ENCODE measurements at places on chromosomes 12 and 14.
A peak's percentile ranks its signal among the peaks of the same experiment; 100 is the strongest.

DNA sequence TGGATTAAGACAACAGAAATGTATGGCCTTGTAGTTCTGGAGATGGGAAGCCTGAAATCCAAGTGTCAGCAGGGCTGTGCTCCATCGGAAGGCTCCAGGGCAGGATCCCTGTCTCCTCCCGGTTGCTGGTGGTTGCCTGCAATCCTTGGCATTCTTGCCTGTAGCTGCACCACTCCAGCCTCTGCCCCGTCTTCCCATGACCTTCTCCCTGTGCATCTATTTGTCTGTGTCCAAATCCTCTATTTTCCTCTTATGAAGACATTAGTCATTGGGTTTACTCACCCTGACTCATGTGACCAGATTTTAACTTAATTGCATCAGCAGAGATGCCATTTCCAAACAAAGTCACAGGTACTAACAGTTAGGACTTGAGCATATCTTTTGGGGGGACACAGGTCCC is 15.1 kb downstream of the TUNAR start:
- no peak for DNase-seq

DNA sequence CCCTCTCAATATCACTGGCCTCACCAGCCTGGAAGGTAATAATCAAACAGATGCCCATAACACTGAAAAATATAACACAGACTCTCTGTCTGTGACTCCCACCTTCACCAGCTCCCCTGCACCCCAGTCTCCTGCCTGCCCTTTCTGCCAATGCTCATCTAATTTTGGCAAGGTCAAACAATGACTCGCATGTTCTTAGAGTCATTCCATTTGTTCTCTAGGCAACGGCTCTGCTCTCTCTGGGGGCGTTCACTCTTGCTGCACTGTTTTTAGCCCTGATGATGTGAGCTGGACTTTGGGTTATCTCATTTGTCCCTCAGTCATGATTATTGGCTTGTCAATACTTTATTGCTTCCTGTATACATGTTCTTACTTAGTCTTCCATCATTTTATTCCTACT is 691.8 kb downstream of the FLRT2 start:
- no peak for DNase-seq

DNA sequence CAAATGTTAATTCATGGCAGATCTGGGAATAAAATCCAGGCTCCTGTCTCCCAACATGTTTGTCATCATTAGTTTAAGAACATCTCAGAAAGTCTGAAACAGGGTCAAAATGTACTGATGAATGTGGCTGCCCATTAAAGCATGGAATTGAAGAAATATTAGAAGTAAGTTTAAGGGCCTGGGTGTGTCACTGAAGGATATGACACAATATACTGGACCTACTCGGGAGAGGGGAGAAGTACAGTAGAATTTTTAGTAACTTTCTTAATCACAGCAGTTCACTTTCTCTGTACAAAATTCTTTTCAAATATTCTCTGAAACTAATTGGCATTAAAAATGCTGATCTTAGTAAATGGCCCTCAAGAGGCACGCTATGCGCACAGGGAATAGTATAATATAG is 185.5 kb downstream of the ETV6 start:
- DNase-seq = no peak

DNA sequence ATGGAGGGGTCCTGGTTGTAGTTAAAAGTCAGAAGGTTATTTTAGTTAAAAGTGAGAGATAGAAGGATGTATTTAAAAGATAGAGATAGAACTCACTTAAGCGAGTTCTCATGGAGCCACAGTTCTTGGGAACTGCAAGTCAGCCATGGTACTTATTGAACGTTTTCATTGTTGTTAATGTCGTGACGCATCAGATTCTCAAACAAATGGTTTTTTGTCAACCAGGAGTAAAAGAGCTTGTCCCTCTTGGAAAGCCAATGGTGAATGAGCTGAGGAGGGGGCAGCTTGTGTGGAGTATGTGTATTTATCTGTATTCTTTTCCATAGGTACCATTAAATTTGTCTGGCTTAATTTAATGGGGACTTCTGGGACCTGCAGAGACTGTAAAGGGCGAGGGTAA is 68.6 kb downstream of the FIGNL2 start:
- no peak for DNase-seq

- DNase-seq = no peak
Observed at GRCh38 chr12:71162832-71163763, 5.3 kb upstream of the TSPAN8 start.

GRCh38 chr12:110555577-110556406 is 27.3 kb downstream of the PPTC7 start:
- no peak for DNase-seq

- no peak for DNase-seq
Observed at GRCh38 chr14:56805992-56806727, 4.1 kb downstream of the OTX2 start.

DNA sequence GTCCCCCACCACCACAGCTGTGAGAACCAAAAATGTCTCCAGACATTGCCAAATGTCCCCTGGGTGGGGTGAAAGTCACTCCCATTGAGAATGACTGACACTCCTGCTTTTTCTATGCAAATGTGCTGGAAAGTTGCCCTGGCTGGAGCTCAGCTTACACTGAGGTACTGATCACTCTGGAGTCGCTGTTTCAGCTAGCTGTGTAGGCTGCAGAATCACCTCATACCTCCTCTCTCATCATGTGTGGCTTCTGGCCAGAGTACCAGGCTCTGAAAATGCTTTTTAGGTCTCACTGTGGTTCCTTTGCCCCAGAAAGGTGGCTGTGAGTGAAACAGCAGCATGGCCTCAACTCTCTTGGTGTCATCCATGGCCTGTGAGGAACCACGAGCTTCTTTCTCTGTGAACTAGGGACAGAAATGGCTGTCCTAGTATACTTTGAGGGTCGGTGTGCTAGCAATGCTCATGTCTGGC is 414.4 kb downstream of the DPF3 start:
- DNase-seq = no peak

GRCh38 chr14:85063747-85064146 is 466.2 kb upstream of the FLRT2 start:
- no peak for DNase-seq

DNA sequence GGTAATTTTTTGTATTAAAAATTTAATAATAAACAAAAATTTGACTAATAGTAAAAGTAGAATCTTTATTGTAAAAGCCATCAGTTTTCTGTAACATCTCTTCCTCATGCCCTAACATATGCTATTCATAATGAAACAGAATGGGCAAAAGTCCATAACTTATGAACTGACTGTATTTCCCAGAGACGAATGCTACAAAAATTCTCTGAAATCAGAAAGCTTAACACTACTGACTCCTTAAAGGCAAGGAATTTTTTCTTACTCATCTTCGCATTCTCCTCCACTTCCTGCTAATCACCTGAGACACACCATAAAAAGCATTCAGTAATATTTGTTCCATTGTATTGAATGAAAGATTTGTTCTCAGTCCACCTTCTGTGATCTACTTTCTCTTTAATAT is 17.6 kb downstream of the MON2 start:
- DNase-seq = no peak

GRCh38 chr12:22046090-22046967 is at the start of gene CMAS:
CMAS (plus strand) TSS chr12:22046218; CDS start chr12:22046304, 86 bp downstream.
- DNase-seq = peak; percentile 76

GRCh38 chr12:53543539-53543938 is 36.3 kb upstream of the NPFF start:
- DNase-seq = peak; percentile 49

DNA sequence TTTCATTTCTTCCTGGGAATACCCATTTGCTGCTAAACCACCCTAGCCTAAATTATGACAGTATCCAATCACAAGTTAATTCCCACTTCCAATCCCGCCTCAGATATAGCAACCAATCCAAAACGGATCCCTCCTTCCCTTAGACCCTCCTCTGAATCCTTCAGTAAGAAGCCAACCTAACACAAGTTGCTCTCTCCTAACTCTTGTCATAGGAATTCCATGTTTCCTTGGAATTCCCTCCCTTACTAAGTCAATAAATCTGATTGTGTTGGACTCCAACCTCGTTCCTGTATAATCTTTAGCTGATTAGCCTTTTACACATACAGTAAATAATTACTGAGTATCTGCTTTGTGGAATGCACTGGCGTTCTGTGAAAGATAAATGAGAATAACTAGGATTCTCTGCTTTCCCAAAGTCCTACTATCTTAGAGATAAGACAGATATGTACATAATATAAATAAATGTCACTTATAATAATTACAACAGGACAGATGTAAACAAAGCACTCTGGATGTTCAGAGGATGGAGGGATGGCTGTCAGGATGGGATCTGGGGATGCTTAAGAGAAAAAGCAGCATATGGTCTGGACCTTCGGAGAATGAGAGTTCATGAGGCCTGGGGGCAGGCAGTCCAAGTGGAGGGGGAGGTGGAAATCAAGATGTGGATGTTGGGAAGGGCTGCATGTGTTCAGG is 185.8 kb upstream of the SOX5 start:
- DNase-seq = no peak

GRCh38 chr12:57171668-57172067 is 24.2 kb upstream of the LRP1-AS start:
- no peak for DNase-seq

GRCh38 chr14:45194964-45195363 is 58.0 kb downstream of the MIS18BP1 start:
- DNase-seq = no peak

- no peak for DNase-seq
Observed at GRCh38 chr12:19759227-19759626, 319.9 kb downstream of the AEBP2 start.

GRCh38 chr14:37597538-37597913 is 2.1 kb downstream of the TTC6 start:
- no peak for DNase-seq

DNA sequence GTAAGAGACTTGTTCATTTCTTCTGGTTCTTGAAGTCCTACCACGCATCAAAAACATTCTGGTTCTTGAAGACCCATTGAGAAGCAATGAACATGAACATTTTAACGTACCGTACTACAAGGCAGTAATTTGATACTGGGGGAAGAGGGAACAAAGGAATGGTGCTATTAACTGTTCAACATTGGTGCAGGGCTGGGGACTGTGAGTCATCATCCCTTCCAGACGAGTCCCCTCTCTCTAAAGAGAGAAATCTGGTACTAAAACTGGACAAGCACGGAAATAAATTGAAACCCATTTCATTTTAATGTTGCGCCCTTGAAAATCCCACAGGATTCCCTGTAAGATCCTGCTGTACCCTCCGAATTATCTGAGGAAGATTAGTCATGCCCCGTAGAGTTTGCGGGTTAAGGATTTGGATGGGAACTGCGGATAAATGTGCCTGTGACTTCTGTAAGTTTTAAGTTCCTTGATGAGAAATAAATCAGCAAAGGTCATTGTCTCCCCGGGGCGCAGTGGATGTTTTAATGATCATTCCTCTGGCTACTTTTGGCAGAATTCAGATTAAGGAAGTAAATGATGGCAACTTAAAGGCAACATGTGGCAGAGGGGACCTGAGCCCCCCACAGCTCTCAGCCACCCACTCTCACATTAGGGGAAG is 78.6 kb downstream of the KCNK13 start:
- DNase-seq = no peak

DNA sequence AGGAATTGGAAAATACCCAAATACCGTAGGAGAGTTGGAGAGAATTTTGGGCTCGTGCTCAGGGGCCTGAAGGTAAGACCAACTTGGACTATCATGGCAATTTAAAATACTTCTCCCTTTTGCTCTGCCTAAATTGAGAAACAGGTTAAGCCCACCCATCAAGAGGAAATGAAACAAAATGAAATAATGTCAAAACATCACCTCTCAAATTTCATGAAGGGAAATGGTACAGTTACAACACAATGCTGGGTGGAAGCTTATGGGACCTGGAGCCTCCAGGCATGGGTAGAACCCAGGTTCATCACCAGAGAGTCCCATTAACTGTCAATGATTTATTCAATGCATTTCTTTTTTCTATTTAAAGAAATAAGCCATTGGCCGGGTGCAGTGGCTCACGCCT is 33.7 kb downstream of the FOS start:
- no peak for DNase-seq

- no peak for DNase-seq
Observed at GRCh38 chr12:122159882-122160281, 14.1 kb downstream of the IL31 start.

GRCh38 chr12:23948291-23948690 is 1.2 kb downstream of the SOX5 start:
- DNase-seq = no peak

DNA sequence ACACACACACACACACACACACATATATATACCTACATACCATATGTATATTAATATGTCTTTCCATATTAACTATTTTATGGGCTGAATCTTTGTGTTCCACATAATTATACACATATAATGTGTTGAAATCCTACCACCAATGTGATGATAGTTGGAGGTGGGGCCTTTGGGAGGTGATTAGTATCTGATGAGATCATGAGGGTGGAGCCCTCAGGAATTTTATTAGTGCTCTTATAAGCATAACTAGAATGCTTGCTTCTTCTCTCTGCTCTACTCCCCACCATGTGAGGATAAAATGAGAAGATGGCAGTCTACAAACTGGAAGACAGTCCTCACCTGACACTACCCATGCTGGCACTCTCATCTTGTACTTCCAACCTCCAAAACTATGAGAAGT is 1193.5 kb upstream of the FLRT2 start:
- DNase-seq = no peak

DNA sequence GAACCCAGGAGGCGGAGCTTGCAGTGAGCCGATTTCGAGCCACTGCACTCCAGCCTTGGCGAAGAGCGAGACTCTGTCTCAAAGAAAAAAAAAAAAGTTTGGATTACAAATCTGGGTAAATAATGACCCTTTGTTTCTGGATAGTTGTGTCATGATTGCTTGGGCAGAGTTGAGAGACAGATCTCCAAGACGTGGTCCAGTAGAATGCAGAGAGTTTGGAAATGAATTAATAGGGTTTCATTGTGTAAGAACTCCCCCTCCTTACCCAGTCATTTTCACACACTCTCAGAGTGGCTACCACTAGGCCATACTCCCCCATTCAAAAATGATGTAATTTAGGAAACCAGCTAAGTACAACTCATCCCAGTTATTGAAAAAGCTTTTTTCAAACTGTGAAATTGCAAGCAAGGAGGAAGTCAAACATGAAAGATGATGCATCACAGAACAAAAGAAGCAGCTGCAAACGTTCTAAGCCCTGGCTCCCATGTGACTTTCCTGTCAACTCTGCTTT is 1331.9 kb downstream of the AACS start:
- no peak for DNase-seq

DNA sequence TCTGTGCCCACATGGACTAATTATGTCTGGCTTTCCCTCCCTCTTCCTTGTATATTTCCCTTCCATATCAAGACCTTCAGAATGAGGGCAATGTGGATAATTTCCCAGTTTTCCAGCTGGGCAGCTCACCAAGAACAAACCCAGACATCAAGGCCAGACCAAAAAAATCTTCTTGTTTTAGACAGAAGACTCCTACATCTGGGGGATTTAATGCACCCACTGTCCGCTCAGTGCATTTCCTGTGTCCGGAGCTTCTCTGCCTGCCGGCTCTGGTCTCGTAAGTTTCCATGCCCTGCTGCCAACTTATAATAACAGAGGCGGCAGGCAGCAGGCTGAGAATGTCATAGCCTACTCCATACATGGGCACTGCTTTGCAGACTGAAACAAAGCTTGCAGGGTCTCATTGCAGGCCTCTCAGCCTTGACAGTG is 207.2 kb upstream of the BCL2L14 start:
- no peak for DNase-seq

- DNase-seq = peak; percentile 22
Observed at GRCh38 chr12:47297993-47298392, 218.2 kb upstream of the AMIGO2 start.

- no peak for DNase-seq
Observed at GRCh38 chr12:991350-992333, 619 bp downstream of the ERC1 start.

- DNase-seq = no peak
Observed at GRCh38 chr12:47296828-47297227, 217.1 kb upstream of the AMIGO2 start.
